Adrenal gland (tissue), 19 donors: ENCODE measurements at places on chromosomes 4 and X. TPM values are rescaled to one million over a fixed set of nuclear protein-coding genes. Genes with fewer than 3 reads are reported as not detected.

The HEPH gene
- total RNA-seq: 73.6 TPM

GRCh38 chr4:104907074-104907649 lies 239.5 kb upstream of the TET2 start:
- no peaks in the 10 kb centered on the region for H3K27me3 ChIP-seq
- H3K36me3 ChIP-seq: no peaks in the 10 kb centered on the region
- no peak for DNase-seq
- no peak overlapping the region for H3K27ac ChIP-seq
- no peaks in the 10 kb centered on the region for H3K4me1 ChIP-seq
- no peak overlapping the region for H3K4me3 ChIP-seq

GRCh38 chrX:18696653-18697052 lies 10.8 kb upstream of the PPEF1 start:
- H3K36me3 ChIP-seq: no peaks in the 10 kb centered on the region
- no peak overlapping the region for H3K4me3 ChIP-seq
- no peak overlapping the region for H3K27ac ChIP-seq
- peaks cover 11% of the 10 kb centered on the region for H3K27me3 ChIP-seq
- no peak for DNase-seq
- no peaks in the 10 kb centered on the region for H3K4me1 ChIP-seq

- H3K27me3 ChIP-seq: no peaks in the 10 kb centered on the region
- no peak for DNase-seq
- no peak overlapping the region for H3K4me3 ChIP-seq
- H3K27ac ChIP-seq: no peak overlapping the region
- H3K4me1 ChIP-seq: peaks cover 4% of the 10 kb centered on the region
Measured at GRCh38 chr4:73718375-73719373, 21.7 kb upstream of the CXCL8 start.
